ENCODE measurements at places on chromosomes 2 and 18. TPM values are rescaled to one million over a fixed set of nuclear protein-coding genes. Genes with fewer than 3 reads are reported as not detected.

GRCh38 chr18:68177807-68178702, 536.9 kb downstream of the TMX3 start:
- peak; percentile 97 for DNase-seq

The WDSUB1 gene
- total RNA-seq = 5.2 TPM

The DNAJC5G gene
- total RNA-seq = not detected

DNA sequence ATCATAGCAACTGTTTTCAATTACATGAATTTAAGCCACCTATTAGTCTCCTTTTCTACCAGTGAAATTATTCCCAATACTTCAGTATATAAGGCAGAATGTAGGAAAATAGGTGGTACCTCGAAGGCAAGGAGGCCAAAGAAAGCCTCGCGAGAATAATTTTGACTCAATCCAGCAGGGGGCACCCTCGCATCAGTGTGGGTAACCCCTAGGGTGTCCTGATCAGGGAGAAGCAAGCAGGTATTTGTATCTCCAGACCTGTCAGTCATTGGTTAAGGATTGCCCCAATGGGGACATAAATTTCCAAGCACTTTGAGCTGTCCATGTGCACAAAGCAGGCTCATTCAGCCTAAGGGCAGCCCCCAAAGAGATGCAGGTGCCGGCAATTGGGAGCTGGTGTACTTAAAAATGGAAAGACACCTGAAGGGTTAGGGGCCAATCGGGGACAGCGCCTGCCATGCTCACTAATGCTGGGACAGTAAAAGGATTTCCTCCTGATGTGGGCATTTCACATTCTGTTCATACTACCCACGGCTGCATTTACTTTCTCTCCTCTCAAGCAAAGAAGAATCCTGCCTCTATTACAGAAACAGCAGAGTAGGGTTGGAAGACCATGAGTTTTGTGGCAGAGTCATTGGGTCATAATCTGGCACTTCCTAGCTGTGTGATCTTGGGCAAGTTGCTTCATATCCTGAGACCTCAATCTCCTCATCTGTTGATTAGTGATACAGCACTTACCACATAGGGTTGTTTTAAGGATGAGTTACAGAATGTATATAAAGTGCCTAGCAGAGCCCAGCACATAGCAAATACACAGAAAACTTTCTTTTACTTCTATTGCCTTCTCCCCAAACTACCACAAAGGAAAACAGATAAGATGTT, 136.1 kb downstream of the ICOS start:
- DNase-seq = peak; percentile 11

- peak; percentile 92 for DNase-seq
These were observed 1.3 kb downstream of the COLEC12 start for GRCh38 chr18:498931-499775.

The GBX2 gene
- not detected for total RNA-seq

- peak; percentile 47 for DNase-seq
These were observed 32.6 kb upstream of the RAPH1 start for GRCh38 chr2:203567691-203568090.
